ENCODE measurements at places on chromosomes 5 and 9.

DNA sequence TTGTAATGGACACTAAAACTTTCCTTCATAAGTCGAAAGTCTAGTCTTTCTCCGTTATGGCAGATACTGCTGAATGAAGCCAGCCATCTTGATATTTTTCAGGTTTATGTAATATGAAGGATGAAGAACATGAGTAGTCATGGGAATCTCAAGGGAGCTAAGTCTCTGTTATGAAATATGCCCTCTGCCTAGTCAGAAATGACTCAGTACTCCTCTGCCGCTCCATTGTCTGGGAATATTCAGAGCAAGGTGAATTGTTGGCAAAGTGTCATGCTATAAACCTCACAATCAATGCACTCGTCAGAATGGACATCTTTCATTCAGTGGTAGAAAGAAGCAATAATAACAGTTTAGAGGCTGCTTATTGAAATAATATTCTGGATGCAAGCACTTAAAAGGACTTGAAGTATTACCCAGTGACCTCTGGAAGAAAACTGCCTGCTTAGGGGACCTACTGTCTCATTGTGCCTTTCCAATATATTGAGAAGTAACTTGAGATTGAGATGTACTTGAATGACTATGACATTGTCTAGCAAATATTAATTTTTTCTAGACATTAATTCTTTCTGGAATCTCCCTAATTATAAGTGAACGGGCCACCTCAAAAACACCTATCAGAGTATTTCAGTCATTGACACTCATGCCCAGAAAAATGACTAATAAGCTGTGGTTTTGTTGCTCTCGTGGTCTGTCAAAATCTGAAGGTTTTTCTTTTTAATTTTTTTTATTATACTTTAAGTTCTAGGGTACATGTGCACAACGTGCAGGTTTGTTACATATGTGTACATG lies 1011.5 kb upstream of the ACO1 start:
- DNase-seq, result no peak

- no peak for DNase-seq
These were observed 416.5 kb upstream of the KLF4 start for GRCh38 chr9:107906074-107906473.

- DNase-seq, result no peak
These were observed 75.6 kb downstream of the DMRT2 start for GRCh38 chr9:1125741-1126140.

DNA sequence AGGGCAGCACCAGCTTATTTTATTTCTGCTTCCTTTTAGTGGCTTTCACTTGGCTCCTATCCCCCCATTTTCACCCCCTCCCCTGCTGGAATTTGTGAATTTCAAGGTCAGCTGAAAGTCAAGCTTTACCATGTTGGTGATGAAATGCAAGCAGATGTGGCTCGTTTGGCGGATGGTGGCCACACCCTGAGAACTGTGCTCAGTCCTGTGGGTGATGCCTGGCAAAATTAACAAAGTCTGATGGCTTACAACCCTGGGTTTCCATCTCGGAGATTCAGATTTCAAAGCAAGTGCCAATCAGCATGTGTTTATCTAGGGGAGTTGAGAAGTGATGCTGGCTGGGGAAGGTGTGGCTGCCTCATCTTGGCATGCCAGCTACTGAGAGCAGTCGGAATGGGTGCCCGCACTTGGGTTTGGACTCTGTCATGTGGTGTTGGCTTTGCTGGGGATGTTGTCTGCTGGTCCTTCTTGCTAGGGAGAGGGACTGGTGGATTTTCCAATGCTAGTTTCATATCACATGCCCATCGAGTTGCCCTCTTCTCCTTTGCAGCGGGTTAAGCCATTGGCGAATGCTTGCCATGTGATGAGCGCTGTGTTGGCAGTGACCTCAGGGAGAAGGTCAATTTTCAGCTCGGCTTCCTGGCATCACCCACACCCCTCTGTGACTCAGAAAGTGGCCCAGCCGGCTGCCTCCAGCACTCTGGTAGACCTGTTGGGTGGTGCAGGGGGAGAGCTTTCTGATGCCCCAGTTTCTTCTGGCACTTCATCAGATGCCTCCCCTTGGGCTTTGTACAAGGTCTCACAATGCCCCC lies 77.0 kb upstream of the PITX1 start:
- no peak for DNase-seq
